ENCODE measurements at places on chromosomes 16 and 17.

GRCh38 chr17:53792997-53793396 is 29.7 kb upstream of the KIF2B start:
- no peak for DNase-seq

- no peak for DNase-seq
Measured at GRCh38 chr17:12584727-12585126, 81.0 kb upstream of the MYOCD start.

DNA sequence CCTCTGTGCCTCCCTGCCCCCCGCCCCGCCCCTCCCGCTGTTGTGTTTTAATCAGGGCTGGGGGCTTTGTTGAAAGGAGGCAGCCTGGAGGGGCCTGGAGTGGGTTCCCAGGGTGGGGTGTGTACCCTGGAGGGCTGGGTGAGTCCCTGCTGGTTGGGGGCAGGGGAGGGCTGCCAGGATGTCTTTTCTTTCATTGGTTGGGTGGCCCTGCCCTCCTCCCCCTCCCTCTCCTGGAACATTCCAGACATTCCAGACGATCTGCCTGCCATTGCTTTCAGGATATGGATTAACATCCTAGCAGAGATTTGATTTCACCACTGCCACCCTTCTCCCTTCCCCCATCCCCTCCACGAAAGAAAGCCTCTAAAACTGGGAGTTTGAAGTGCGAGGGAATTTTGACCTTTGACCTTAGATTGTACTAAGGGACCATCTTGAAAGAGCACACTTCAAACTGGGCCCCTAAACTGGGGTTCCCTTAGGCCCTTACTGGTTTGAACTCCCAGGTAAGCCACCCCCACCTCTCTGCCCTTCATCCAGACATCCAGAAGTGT is 25.3 kb downstream of the IGF2BP1 start:
- DNase-seq = no peak

GRCh38 chr17:7111784-7112509 is 2.7 kb downstream of the ASGR2 start:
- DNase-seq = no peak

- peak; percentile 68 for DNase-seq
Measured at GRCh38 chr16:21708533-21709115, 44.9 kb downstream of the OTOA start.

GRCh38 chr16:69270831-69271230 is 40.3 kb upstream of the VPS4A start:
- no peak for DNase-seq

GRCh38 chr16:67302076-67302475 is 22.7 kb downstream of the PLEKHG4 start:
- DNase-seq = no peak

DNA sequence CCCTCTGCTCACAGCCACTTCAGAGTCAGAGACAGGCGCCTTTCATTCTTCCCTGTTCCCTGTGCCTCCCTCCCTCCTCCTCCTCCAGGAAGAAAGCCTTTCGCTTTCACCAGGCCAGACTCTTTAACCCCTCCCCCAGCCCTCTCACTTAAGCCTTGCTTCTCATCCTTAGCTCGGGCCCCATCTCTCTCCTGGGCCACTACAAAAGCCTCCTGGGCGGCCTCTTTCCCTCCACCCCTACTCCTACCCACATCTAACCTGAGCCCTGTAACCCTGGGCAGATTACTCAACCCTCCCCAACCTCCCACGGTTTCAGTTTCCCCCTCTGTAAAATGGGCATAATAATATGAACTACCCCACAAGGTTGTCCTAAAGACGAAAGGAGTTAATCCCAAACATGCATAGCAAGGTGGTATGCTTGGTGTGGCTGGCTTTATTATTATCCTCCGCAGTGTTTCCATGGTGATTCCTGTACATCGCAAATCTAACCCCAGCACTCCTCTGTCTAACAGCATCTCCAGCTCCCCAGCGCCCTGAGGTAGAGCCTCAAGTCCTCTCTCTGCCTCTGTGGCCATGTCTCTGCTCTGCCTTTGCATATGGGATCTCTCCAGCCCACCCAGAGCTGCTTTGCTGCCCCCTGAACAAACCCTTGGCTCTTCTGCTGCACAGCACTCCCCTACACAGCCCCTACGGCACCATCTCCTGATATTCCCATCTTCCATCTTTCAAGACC is 17.7 kb downstream of the PIMREG start:
- DNase-seq = no peak

- DNase-seq = no peak
Measured at GRCh38 chr17:7858522-7858810, 663 bp downstream of the CYB5D1 start.

DNA sequence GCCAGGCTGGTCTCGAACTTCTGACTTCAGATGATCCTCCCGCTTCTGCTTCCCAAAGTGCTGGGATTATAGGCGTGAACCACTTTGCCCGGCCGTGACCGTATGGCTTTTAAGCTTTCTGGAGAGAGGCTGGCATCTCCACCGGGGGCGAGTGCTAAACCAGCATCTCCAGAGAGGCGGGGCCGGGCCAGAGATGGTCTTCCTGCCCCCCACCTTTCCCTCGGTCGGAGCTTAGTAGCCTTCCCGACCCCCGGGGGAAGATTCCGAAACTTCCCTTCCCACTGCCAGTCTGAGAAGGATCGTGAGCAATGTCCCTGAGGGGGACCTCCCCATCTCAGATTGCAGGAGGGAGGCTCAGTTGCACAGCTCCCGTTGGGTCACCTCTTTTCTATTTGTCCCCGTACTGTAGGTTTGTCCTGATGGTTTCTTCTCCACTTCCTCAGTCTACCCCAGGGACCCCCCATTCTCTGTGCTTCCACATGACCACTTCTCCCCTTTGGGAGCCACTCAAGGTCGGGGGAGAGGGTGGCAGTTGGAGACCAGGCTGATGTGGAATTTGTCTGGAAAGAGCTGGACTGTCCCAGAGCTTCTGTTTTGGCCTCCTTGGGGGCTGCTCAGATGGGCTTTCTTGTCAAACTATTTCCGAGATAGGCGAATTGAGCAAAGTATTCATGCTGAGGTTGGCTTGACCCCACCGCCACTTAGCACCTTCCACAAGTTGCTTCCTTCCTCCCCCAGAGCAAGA is 18.2 kb downstream of the IGF2BP1 start:
- no peak for DNase-seq

DNA sequence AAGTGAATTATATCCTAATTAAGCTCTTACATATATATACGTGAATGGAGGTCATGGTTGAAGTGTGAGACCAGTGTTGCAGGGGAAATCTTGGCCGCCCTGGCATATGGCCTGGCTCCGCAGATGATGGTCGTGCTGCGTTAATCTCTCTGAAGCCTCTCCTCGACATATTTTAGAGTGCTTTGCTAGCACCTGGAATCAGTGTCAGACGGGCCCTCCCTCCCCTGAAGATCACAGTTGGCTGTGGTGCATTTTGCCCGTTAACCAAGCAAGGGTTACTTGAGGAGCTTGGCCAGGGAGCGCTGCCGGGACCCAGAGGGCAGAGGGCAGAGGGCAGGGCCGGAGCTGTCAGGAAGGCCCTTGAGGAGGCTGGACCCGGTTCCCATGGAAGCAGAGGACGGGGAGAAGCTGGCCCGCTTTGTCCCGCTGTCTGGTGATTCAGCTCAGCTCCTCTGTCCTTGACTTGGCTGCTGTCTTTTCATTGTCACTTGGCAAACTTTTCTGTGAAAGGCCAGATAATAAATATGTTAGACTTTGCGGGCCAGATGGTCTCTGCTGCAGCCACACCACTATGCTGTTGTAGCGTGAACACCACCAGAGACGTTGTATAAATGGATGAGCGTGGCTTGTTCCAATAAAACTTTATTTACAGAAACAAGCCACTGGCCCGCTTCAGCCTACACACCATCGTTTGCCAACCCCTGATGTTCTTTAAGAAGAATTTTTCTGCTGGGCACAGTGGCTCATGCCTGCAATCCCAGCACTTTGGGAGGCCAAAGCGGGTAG is 32.3 kb downstream of the CIBAR2 start:
- DNase-seq = no peak

DNA sequence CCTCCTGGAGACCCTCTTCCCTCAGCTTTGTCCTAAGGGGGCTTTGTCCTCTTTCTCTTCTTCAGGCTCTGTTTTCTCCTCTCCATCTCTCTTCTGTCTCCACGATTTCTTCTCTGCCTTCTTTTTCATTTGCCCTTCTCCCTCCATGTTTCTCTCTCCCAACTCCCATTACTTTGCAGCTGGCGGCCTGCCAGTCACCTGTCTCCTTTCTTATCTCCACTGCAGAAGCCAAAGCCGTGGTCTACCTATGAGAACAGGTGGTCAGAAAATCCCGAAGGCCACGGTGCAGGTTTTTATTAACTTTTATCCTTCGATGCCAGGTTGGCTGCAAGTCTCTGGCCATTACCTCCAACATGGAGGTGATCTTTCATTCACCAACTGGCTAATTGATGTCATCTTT is 45.1 kb downstream of the FZD2 start:
- DNase-seq = no peak

- no peak for DNase-seq
Measured at GRCh38 chr17:3485481-3486068, 9.8 kb downstream of the ASPA start.

- DNase-seq = peak; percentile 24
Measured at GRCh38 chr16:56776562-56776961, 46.6 kb downstream of the NUP93 start.

GRCh38 chr17:82076785-82077591 is 11.4 kb upstream of the DUS1L start:
- no peak for DNase-seq

DNA sequence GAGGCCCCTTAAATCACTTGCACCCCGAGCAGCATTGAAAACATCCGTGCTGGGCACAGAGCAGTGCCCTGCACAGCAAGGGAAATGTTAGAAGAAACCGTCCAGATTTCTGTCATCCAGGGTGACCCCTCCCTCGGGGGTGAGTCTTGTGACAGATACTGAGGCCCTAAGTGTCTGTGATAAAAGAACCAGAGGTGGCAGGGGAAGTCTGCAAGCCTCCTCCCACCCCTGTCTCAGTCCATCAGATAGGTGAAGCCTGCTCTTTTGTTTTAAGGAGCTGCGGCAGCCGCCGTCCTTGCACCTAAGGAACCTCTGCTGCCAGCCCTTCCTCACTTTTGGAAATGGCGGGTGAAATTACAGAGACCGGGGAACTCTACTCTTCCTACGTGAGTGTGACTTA is 845 bp upstream of the NAT9 start:
- DNase-seq = no peak

GRCh38 chr17:62089334-62089733 is 24.3 kb upstream of the MED13 start:
- no peak for DNase-seq

DNA sequence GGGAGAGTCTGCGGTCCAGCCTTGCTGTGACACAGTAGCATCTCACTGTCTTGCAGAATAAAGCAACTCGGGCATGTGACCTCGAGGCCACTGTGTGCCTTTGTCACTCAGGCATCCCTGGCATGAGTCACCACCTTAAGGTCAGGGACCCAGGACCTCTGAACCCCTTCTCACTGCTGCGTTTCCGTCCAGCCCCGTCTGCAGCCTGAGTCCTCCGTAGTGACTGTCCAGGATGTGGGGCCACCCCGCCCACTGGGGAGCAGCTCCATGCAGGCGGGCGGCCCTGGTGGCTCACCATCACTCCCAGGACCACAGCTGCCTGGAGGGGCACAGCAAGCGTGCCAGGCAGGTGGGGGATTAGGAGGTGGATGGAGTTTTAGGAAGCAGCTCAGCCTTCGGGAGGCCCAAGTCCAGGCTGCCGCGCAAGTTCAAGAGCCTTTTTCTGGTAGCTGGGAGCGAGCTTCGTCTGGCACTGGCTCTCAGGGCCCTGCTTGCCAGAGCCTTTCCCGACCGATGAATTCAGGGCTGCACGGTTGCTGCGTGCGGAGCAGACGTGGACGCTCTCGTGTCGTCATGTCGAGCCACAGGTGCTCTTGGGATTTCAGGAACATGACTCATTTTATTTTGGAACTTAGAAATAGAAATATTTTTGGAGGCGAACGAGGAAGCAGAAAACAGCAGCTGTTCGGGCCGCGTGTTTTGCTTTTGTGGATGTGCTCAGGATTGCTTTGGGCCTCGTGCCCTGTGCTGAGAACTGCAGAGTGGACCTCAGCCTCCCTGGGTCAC is 16.8 kb downstream of the KCTD5 start:
- DNase-seq = no peak

GRCh38 chr17:78342449-78343186 is 17.3 kb downstream of the SOCS3 start:
- no peak for DNase-seq

DNA sequence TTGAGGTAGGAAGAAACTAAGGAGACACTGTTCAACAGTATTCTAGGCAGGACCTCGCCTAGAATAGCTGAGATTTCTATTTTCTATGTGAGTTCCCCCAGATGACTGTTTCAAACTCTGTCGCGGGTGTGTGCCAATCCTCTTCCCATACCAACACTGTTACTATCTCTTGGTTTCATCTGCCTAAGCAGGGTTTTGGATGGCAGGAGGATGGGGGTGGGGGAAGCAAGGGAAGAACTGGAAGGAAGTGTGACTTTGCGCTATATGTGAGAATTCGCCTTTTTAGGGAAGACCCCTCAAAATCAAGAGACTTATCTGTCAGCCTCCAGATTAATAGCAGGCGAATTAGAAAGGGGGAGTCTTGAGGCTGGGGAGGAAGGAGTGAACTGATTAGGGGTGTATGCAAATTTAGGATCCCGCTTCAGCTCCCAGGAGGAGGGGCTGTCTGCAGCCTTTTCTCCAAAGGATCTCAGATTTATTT is 521 bp upstream of the G6PC3 start:
- DNase-seq = no peak

DNA sequence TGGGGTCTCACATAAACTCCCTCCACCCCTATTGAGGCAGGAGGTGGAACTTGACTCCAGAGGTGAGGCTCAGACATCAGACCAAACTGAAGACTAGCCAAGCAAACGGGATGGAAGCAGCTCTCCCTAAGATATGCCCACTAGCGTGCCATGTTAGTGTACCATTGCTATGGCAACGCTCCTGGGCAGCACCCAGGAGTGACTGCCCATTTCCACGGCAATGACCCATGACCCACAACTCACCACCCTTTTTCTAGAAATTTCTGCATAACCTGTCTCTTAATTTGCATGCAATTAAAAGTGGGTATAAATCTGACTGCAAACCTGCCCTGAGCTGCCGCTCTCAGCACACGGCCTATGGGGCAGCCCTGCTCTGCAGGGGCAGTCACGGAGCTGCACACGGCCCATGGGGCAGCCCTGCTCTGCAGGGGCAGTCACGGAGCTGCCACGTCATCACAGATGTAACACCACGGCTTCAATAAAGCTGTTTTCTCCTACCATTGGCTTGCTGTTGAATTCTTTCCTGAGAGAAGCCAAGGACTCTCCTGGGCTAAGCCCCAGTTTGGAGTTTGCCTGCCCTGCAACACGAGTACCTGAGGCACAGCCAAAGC is 164.3 kb downstream of the RBFOX3 start:
- DNase-seq = no peak

DNA sequence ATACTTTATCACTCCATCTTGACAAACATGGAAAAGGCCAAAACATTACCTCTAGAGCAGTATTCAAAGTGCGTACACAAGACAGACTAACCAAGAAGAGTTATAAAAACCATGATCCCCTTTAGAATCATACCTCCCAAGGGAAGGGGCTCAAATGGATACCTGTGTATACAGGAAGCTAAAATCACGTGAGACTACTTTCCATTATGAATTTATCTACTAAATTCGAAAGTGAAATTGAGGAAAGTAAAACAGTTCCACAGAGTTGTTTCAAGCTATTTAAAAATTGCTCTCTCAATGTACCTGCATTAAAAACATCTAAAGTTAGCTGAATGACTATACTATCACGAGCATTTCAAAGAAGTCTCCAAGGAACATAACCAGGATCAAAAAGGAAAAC is 32.7 kb downstream of the AP1G1 start:
- DNase-seq = no peak

All from NCI-H2081 (cell line).